Activated CD8-positive, alpha-beta memory T cell treated with anti-CD3 and anti-CD28 coated beads for 1 hour (primary cell): ENCODE measurements at places on chromosomes 7 and 10.

DNA sequence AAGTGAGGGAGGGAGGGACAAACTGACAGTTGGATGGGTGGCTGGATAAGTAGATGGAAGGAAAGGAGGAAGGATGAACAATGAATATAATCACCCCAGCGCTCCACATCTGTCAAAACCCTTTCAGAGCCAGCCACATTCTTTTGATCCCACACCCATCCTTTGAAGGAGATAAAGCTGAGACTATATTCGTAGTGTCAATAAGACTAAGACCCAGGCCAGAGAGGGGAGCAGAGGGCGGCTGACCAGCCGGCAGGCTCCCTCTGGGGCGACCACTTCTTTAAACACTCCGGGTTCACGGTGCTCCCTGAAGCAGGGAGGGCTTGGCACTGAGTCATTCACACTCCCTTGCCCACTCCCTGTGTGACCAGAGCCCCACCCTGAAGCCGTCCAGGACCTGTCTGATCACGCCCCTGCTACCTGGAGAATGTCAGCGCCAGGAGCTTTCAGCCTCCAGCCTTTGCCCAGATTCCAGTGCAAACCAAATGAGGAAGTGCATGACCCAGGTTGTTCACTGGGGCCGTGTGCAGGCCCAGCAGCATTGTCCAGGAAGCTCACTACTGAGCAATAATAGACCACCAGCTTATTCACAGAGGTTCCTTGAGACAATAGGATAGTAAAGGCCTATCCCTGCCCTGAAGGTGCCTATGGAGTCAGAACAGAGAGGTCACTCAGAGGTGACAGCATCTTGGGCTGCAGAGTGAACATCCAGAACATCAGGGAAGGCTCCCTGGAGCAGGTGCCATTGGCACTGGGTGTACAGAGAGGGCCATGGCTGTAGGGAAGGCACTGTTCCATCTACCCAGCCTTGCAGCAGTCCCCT, 34.4 kb downstream of the UNC5B start:
- no peak for DNase-seq

- DNase-seq: no peak
Measured at GRCh38 chr10:77844713-77845445, 81.7 kb downstream of the DLG5 start.

- no peak for DNase-seq
Measured at GRCh38 chr7:50783801-50784507, 1.3 kb upstream of the GRB10 start.

DNA sequence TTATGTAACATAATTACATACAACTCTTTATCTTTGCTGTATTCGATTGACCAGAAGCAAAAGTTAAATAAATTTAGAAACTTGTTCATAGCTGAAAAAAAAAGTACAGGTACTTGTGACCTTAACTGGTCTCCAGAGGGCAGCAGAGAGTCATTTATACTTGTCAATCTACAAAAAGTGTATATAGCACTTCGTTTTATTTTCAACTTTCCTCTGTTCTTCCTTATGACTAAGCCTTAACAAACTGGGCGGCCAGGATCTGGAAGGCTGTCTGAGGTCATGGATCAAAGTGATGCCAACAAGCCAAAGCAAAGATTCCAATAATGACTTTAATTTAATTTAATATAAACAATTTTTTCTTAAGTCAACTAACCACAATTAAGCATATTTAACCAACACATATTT, 29.8 kb downstream of the C10orf67 start:
- DNase-seq: peak; percentile 4

DNA sequence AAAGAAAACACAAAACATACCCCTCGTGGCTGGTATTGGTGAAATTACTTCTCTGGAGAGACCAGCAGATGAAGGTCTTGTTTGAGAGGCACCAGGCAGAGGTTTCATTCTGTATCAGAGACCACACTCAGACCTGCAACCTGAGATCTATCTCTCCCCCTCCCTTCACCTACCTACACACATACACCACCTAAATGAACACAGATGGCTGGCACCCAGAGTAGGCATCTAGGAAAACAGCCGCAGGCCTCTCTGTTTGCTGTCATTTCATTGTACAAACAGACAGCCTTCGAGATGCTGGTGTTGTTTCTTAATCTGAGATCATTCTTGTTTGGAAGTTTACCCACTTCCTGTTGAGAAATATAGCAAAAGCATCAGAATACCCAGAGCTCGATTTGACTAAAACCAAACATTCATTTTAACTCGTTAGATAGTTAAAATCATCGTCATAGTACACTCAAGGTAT, 173.9 kb upstream of the SLC25A13 start:
- DNase-seq: no peak

DNA sequence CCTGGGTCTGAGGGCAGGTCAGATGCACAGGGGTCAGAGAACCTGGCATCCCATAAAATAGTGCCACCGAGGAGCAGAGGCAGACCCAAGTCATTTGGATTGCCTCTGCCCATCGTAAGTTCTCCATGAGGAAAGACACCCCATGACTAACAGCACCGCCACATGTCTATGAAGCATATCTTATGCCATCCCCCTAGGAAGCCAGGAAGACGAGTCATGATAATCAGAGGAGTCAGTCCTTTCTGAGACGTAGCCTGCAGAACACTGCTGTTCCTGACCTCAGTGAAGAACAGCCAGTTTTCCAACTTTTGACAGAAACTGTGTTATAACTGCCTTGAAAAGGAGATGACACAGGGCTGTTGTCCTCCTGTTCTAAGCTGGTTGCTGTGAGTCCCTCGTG, 51.2 kb downstream of the INSYN2A start:
- DNase-seq: no peak

DNA sequence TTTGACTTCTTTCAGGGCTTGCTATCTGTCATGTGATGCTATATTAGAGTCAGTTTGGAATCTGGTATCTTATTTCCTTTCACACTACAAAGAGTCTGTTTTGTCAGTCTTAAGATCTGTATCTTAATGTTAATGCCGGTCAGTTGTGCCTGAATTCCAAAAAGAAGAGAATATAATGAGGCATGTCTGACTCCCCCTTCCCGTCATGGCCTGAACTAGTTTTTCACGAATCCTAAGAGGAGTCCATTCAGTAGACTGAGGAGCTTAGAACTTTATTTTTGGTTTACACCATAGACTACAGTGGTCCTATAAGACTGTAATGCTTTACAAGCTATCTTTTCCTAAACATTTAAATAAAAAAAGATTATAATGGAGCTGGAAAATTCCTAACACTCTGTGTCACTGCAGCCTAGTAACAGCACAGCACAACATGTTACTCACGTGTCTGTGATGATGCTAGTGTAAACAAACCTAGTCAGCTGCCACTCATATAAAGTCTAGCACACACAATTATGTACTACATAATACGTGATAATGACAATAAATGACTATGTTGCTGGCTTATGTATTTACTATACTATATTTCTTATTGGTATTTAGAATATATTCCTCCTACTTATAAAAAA, 50.6 kb downstream of the VPS41 start:
- DNase-seq: no peak

- DNase-seq: no peak
Measured at GRCh38 chr10:6507311-6507710, 72.8 kb downstream of the PRKCQ start.

GRCh38 chr10:118444069-118444468, 101.9 kb upstream of the FAM204A start:
- DNase-seq: no peak

GRCh38 chr7:45721686-45722598, 147.8 kb downstream of the ADCY1 start:
- no peak for DNase-seq

DNA sequence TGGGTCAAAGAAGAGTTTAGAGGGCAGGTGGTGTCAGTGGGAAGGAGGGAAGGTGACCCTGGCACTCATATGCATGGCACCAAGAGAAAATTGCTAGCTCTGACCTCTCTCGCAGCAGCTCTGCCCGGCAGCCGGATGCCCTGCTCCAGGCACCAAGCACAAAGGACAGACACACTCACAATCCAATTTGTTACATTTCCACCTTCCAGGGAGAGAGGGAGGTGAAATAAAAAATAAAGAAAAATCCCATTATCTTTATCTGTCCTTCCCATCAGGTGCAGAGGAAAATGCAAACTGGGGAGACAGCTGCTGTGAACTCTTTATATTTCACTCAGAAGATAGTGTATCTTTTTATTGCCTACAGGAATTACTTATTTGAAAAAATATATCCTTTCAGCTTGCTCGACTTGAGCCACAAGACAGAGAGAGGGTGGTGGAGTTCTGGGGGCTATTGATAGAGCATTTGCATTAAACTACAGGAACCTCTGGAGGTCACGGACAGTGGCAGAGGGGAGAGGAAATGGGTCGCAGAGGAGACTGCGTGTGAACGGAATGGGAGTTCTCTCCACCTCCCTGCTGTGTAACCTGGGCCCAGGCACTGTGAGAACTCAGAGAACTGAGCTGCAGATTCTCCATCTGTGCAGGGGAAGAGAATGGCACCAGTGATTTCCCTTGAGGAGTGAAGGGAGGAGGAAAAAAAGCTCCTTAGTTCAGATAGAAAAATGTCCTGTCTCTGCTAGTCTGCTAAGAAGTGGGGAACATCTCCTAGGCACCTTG, 421.4 kb downstream of the PLXNA4 start:
- DNase-seq: no peak

GRCh38 chr10:114002422-114002821, 41.2 kb upstream of the ADRB1 start:
- DNase-seq: no peak

DNA sequence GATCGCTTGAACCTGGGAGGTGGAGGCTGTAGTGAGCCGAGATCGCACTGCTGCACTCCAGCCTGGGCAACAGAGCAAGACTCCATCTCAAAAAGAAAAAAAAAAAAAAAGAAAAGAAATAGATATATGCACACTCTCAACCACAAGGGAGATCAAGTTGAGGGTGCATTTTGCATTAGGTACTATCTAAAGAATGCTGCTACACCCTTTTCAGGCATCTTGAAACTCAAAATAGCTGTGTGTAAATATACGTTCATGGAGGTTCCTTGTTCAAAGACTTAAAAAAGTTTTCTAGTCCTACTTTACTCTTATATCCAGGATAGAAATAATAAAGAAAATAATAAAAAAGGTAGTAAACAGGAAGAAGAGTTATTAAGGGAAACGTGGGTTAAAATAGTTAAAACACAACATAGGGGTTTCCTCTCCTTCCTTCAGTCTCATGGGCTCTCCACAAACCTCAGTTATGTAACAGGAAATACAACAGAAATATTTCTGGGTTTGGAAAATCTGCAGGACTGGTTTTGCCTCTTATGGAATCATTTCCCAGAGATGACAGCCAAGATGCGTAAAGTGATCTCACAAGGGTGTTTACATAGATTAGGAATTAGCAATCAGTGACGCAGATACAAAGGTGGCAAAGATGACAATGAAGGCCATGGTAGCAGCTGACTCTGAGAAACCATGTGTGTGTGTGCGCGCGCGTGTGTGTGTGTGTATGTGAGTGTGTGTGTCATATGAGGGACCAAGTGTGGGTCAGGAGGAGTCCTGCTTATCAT, 15.1 kb downstream of the STEAP4 start:
- DNase-seq: no peak

GRCh38 chr10:71850021-71850742, 869 bp downstream of the PSAP start:
- no peak for DNase-seq

DNA sequence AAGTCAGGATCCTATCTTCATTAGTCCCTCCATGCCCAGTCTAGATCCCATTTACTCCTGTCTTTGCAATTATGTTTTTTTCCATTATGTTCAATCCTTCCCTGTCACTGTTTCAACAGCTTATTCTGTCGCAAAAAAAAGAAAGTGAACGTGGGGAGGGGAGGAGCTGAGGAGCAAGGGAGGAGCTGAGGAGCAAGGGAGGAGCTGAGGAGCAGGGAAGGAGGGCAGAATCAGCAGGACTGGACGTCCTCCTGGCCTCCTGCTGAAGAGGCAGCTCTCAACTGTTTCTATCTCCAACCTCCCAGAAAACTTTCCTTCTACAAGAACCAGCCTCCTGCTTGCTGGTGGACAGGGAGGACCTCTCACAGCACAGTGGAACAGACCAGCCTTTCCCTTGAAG, 26.0 kb downstream of the LARP4B start:
- DNase-seq: no peak

DNA sequence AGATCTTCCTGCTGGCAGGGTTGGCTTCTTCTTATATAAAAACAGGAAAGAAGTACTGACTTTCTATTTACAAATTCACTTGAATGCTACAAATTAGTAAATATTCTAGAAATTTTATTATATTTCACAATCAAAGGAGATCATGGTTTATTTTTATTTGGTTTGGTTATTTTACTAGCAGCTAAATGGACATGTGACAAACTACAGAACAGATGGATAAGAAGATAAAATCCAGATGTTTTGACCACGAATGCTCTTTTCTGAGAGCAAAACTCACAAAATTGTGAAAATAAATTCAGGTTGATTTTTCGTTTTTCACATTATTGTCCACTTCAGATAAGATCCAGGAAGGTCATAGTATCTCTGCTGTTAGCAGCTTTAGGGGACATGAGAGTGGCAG, 55.4 kb downstream of the CACNA2D1 start:
- DNase-seq: no peak

GRCh38 chr10:13823709-13824405, 237.1 kb downstream of the PRPF18 start:
- no peak for DNase-seq

DNA sequence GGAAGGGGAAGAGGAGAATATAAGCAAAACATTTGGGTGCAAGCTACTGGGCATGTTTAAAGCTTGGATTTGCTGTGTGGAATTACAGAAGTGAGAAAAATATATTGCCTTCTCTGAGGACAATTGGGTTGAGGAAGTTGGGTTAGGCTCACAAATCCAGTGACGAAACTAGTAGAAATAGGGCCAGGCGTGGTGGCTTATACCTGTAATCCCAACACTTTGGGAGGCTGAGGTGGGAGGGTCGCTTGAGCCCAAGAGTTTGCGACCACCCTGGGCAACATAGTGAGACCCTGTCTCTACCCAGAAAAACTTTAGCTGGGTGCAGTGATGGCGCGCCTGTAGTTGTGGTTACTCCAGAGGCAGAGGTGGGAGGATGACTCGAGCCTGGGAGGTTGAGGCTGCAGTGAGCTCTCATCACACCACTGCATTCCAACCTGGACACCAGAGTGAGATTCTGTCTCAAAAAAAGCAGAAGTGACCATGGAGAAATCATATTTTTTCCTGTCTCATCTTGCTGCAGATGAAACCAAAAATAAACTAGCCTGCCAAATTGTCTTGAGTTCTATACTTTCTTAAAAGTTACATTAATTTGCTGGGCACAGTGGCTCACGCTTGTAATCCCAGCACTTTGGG, 22.4 kb downstream of the NRBF2 start:
- no peak for DNase-seq

DNA sequence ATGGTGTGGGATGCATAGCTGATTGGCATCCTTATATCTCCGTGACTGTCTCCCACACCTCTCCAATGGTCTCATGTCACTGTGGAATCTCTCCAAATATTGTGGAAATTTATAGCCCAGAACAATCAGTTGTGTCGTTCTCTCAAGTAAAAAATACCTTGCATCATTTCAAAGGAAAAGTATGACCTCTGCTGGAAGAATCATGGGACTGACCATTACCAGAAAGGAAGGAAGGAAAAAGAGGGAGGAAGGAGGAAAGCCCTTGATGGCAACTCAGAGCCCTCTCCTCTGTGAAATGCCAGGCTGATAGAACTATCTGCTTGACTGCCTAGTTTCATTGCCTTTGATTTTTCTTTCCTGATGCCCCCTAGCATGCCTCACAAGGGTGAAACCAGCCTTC, 76.3 kb downstream of the FOXI2 start:
- no peak for DNase-seq

- DNase-seq: no peak
Measured at GRCh38 chr10:125203186-125203800, 42.9 kb upstream of the CTBP2 start.
